ENCODE measurements at places on chromosomes 13 and 19.

DNA sequence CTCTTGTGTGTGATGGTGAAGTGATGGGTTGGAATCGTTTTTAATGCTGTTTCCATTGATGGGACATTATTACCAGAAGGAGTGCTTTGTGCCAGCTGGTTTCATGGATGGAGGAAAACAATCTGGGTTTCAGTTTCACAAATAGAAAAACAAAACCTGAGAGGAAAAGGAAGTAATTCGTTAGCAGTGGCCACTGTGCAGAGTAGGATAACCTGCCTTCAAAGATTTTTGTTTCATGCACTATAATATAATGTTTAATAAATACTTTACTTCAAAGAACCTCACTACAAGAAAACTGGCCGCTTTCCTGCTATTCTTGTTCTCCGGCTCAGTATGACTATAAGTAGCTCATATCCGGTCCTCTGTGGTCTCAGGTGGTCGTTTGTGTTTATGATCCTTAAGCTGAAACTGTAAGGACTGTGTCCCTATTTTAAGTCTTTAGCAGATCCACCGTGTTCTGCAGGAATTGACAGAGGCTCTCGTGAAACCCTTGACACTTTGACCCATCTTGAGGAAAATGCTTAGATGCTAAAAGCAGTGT, 104.7 kb downstream of the GGACT start:
- no peak for DNase-seq

GRCh38 chr13:87684850-87685742, 13.9 kb downstream of the SLITRK5 start:
- DNase-seq: no peak

DNA sequence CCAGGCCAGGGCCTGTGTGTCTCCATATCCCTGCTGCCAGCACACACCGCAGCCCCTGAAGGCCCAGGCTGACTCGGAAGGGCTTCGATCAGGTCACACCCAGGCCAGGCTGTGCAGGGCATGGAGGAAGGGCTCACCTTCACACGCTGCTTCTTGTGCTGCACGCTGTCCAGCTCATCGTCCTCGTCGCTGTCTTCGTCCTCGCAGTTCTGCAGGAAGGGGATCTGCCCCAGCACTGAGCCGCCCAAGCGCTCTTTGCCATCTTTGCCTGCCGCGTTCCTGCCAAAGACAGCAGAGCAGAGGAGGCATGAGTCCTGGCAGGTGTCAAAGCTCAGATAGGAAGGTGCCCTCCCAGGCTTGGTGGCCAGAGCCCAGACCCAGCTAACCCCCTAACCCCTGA, 13.7 kb upstream of the PRKD2 start:
- no peak for DNase-seq

GRCh38 chr19:21434516-21434915, 37.6 kb downstream of the ZNF493 start:
- DNase-seq: no peak

- no peak for DNase-seq
These were observed 204.1 kb downstream of the KATNAL1 start for GRCh38 chr13:30103161-30103840.

- DNase-seq: no peak
These were observed 22.6 kb downstream of the SMIM24 start for GRCh38 chr19:3457528-3458228.

DNA sequence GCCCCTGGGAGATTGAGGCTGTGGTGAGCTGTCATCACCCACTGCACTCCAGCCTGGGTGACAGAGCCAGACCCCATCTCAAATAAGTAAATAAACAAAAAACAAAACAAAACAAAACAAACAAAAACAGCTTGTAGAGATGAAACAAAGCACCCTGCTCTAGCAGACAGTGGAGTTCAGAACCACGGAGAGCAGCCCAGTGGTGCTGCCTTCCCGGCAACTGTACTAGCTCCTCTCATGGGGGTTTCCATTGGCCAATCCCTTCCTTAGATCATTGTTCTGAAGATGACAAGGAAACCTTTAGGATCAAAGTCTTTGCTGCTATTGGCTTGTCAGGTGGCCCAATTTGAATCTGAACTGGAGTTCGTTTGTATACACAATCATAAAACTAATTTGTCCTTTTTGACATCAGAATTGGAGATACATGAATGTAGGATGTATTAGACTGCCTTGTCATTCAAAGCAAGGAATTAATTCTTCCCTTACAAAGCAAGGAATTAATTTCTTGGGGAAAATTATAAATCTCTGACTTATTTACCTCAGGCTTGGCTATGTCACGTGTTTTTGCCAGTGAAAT, 19.7 kb upstream of the SYCN start:
- no peak for DNase-seq

DNA sequence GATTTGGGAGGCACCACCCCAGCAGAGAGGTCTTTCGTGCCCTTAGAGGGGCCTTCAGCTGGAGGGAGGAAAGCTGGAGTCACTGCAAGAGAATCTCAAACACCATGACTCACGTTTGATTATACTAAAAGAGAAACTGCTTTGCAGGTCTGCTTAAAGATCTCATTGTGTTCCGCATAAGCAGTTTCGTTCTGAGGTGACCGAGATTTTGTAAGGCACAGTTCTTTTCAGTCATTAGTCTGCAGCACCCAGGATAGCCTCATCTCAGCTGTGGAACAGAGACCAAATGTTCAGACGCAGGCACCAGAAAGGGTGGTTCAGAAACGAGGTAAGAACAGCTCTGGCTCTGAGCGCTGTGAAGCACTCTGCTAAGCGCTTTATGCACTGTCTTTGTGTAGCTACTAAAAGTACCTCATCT, 71.2 kb upstream of the GTF3A start:
- DNase-seq: peak; percentile 55

- no peak for DNase-seq
These were observed 5.5 kb downstream of the AP3D1 start for GRCh38 chr19:2145831-2146241.

DNA sequence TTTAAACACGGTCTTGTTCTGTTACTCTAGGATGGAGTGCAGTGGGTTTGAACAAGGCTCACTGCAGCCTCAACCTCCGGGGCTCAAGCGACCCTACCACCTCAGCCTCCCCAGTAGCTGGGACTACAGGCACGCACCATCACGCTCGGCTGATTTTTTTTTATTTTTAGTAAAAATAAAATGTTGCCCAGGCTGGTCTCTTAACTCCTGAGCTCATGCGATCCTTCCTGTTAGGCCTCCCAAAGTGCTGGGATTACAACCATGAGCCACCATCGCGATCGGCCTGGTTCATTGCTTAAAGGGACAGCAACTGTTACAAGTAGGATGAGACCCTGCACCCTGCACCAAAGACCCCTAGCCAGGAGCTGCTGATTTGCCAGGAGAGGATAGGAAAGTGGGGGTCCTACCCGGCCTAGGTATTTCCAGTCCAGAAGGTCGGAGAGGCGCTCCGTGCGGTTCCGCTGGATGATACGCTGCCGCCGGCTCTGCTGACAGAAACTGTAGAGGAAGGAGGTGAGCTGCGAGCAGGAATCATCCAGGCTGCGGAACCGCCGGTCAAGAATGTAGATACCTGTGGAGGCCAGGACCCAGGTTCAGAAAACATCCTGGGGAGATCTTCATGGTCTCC, 5.1 kb downstream of the FTL start:
- DNase-seq: no peak

DNA sequence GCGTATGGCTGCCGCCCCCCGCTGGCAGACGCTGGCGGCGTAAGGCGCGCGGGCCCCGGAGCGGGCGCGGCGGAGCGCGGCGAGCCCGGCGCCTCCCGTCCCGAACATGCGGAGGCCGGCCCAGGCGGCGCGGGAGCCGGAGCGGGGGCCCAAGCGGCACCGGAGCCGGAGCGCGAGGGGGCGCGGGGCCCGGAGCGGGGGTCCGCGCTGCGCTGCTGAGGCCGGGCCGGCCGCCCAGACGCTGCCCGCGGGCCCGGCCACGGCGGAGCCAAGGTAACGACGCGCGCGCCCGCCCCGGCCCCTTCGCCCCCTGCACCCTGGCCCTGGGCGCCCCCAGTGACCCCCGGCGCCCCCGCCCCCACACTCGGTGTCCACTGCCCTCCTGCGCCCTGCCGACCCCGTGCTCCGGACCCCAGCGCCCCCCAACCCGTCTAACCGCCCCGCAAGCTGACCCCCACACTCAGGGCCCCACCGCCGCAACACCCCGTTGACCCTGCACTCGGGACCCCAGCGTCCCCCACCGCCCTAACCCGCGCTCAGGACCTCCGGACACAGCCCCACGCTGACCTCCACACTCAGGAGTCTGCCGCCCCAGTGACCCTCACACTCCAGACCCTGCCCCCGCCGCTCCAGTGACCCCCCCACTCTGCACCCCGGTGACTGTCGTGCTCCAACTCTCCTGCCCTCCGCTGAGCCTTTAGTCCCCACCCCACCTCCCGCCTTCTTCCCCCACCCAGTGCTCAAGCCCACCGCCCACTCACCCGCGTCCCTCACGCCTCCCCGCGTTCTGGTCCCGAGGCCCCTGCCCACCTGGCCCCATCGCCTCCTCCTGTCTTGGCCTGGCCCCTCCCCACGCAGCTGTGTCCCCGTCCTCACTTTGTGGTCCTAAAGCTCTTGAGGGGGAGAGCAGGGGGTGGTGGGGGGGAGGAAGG, at the start of gene CSNK1G2:
CSNK1G2 (plus strand) TSS at position 27 of the 932 bp plus-strand sequence. CDS start 28,601 bp downstream, outside the sequence.
- DNase-seq: no peak

DNA sequence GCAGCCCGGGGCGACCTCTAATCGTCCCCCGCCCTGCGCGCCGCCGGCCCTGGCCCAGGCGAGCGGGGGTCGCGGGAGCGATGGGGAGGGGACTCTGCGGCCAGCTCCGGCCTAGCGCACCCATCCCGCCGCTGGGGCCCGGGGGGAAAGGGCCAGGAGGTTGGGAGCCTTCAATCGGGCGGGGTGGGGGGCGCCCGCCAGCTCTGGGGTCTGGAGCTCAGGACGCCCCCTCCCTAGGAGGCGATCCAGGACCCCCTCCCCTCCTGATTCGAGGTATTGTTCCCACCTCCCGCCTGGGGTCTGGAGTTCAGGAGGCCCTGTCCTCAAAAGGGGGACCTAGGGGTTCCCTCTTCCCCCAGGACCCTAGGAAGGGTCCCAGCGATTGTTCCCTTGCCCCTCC, 430 bp downstream of the ZNF358 start:
- DNase-seq: no peak

- no peak for DNase-seq
These were observed 2.2 kb upstream of the ZIC5 start for GRCh38 chr13:99973808-99974185.

DNA sequence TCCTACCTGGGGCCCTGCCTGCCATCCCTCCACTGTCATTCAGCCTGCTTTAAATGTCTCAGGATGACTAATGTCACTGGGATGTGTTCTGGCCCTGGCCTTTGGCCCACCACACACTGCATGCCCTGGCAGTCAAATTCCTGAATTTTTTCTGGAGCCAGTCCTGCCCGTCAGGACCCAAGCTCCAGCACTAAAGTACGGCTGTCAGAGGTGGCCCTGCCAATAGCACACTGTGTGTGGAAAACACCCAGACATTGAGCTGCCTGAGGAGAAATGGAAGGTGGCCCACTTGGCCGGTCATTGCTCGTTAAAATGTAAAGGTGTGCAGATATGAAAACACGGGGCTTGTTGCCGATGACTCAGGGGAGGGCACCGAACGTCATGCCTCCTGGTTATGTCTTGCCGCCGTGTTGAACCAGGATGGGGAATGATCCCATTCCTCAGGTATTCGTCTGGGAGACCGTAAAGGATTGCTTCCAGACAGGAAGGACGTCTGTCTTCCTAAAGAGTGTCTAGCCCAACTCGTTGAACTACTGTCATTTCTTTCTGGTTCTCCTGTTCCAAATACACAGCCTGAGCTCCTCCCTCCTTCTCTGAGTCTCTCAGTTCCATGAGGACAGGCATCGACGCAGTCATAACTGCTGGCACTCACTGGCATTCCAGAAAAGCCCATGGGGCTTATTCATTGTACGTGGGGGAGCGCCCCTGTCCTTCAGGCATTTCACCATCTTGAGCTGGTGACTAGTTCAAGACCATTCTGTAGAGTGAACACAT, 40.6 kb downstream of the COL4A2 start:
- no peak for DNase-seq

- no peak for DNase-seq
These were observed 1.2 kb upstream of the LRRC63 start for GRCh38 chr13:46210362-46211083.

DNA sequence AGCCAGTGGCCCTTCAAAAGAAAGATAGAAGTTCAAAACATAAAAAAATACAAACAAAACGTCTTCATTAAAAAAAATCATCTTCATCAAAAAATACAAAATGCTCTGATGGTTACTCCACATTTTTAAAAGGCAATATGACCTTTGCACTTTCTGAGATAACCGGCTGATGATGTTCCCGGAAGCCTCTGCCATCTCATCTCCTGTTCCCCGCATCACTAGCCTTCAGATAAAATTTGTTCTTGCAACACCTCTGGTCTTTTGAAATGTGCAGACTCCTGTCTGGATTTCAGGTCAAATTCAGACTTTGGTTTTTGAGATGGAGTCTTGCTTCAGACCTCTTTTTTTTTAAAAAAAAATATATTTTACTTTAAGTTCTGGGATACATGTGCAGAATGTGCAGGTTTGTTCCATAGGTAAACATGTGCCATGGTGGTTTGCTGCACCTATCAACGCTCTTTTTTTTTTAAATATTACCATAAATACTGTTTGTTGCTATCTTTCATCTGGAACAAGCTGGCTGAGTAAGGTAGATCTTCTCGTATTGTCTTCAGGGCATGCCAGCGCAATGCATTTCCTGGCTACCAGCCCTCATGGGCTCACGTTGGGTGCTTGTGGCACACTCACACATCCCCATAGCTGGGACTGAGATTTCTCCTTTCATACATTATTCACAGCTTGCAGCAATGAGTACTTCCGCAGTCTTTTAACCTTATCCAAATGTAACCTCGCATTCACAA, 418.9 kb upstream of the ARGLU1 start:
- no peak for DNase-seq

GRCh38 chr13:26061947-26062346, 10.1 kb upstream of the SHISA2 start:
- no peak for DNase-seq

DNA sequence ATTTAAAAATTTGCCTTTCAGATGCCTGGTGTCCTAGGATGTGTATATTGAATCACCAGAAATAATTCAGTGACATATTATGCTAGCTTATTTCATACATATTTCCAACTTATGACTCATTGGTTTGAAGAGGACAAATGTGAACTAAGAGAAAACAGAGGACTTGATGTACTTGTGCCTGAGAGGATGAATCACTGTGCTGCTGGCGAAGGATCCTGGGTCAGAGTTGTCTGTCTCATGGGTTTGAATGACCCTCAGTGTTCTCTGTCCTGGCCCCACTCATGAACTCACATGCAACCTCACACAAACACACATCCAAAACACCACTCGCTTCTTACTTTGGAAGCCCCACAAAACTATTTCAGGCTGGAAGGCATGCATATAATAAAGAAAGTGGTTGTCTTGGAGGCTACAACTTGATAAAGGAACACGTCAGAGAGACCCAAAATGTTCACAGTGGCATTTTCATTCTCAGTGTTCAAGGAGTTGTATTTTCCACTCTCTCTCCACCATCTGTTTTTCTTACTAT, 129.0 kb upstream of the SPRY2 start:
- no peak for DNase-seq

DNA sequence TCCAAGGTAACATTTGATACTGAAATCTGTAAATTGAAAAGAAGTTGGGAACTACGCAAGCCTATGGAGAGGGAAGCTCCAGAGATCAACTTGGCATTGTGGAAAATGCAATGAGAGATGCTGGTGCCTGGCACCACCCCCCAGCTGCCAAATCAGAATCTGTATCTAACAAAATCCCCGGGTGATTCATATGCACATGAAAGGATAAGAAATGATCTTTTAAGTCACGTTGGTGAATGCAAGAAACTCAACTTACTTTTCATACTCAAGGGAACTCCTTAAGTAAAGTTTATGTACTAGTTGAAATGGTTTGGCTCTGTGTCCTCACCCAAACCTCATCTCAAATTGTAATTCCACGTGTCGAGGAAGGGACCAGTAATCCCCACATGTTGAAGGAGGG, 158.5 kb upstream of the MYO16 start:
- DNase-seq: no peak
